Nucleus accumbens (tissue), 56 donors: ENCODE measurements at places on chromosomes 2 and 18.

DNA sequence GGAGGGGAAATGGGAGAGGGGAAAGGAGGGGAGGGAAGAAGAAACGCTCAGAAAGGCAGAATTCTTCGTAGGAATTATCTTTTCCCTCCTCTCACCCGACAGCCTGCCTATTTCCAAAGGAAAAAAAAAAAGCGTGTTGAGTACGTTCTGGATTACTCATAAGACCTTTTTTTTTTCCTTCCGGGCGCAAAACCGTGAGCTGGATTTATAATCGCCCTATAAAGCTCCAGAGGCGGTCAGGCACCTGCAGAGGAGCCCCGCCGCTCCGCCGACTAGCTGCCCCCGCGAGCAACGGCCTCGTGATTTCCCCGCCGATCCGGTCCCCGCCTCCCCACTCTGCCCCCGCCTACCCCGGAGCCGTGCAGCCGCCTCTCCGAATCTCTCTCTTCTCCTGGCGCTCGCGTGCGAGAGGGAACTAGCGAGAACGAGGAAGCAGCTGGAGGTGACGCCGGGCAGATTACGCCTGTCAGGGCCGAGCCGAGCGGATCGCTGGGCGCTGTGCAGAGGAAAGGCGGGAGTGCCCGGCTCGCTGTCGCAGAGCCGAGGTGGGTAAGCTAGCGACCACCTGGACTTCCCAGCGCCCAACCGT lies at the start of gene GAD1:
GAD1 (plus strand) TSS at position 384 of the 589 bp plus-strand sequence. CDS start 1,705 bp downstream, outside the sequence.
- peak; percentile 72 for DNase-seq

DNA sequence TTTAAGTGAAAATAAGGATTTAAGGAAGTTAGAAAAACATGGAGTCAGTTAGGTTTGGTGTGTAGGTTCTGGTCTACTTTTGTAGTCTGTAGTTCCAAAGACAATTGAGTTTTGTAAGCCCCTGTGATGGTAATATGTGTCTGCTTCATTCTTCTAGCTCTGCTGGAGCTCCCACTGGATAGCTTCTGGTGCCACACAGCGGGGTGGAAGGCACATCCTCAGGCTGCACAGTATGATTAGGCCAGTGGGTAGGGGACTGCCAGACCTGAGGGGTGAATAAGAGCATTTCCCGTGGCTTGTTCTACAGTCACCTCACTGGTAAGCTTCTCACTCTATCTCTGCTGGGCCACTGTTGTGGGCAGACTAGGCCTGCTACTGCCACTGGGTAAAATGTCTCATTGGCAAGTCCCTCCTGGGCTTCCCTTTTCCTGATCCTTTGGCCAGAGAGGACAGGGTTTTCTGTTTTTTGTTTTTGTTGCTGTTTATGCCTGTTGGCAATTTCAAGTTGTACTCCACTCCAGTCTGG lies 44.5 kb downstream of the TMEM131 start:
- no peak for DNase-seq

GRCh38 chr2:36368438-36368837 lies 12.9 kb downstream of the CRIM1 start:
- no peak for DNase-seq

- DNase-seq, result no peak
Measured at GRCh38 chr2:164599954-164600589, 21.2 kb downstream of the GRB14 start.

- no peak for DNase-seq
Measured at GRCh38 chr2:160238392-160238791, 38.3 kb upstream of the ITGB6 start.

GRCh38 chr2:54946220-54946805 lies 103.9 kb downstream of the RTN4 start:
- peak; percentile 58 for DNase-seq

DNA sequence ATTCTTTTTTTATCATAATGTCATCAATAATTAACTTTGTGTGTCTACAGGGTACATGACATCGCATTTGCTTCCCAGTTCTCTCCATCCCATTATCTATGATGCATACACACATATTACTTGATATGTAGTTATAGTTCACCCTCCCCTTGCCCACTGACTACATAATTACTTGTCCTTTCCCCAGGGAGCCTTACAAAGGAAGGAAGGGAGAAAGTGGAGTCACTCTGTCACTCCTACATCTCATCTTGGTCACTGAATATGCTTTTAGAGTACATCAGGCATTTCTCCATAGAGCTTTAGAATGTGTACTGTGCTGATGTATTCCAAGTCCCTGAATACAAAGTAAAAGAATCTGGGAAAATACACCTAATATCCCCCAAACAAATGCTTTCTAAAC lies 6.0 kb upstream of the DTNA start:
- no peak for DNase-seq

- DNase-seq, result no peak
Measured at GRCh38 chr18:55283309-55283708, 304.7 kb downstream of the TCF4 start.

DNA sequence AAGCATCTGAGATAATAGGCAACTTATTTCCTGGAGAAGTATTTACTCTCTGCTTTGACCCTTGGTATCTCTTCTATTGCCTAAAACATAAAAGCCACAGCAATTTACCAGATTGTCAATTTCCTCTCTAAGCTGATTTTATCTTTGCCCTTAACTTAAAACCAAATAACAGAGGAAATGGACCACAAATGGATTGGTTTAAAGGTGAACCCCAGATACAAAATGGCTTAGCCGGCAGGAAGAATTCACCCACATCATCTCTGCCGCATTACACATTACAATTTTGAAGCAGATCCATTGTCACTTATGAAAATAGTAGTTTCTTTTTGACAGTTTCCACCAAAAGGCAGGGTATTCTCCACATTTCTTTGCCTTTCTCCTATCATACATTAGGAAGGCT lies 585.8 kb upstream of the CHAC2 start:
- no peak for DNase-seq

DNA sequence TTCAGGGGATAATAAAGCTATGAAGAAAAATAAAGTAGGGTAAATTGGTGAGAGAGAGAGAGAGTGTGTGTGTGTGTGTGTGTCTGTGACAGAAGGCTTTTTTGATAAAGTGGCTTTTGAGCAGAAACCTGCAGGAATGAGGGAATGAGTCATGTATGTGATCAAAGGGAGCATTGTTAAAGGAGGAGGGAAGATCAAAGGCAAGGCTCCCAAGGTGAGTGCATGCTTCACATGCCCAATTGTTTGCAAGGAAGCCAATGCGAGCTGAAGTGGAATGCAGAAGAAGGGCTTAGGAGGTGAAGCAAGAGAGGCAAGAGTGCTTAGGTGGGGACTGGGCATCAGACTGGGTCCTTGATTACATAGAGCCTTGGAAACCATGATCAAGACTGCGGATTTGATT lies 96.8 kb downstream of the DNAH6 start:
- no peak for DNase-seq

DNA sequence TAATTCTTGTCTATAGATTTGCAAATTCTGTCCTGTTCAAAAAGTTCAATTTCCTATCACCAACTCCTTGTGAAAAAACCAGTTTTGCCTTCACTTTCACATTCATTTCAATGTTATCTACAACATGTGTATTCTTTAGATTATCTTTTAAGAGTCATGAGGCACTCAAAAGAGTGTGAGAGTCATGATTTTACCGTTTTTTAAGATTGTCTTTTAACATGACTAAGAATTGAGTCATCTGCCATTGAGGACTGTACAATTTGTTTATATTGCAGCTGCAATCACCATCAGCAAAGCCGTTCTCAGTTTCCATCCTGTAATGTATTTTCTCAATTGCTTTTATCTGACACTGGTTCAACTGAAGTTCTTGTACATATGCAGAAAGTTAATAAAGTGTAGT lies 275.8 kb downstream of the LNPK start:
- no peak for DNase-seq

- no peak for DNase-seq
Measured at GRCh38 chr2:60710707-60711106, 45.4 kb upstream of the PAPOLG start.

- peak; percentile 10 for DNase-seq
Measured at GRCh38 chr18:58228762-58229161, 184.7 kb downstream of the NEDD4L start.

DNA sequence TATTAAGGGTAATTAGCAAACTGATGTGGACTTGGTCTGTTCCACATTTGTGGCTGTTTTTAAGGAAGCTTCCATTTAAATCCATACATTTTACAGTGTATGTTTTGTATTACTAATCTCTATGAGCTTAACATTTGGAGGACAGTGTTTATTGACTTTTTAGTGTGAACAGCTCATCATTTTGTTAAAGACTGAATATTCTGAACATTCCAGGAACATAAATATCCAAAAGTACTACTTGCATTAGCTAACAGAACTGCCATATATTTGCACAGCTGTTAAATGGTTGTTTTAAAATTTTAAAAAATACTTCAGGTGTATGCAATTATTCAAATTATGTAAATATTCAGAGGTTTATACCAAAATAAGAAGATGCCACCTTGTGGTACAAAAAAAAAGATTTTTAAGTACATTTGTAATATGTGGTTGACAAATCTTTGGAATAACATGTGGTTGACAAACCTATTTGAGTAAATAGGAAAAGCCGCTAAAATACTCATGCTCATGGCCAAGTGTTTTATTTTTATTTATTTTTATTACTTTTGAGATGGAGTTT lies 439.7 kb upstream of the FANCL start:
- DNase-seq, result no peak

DNA sequence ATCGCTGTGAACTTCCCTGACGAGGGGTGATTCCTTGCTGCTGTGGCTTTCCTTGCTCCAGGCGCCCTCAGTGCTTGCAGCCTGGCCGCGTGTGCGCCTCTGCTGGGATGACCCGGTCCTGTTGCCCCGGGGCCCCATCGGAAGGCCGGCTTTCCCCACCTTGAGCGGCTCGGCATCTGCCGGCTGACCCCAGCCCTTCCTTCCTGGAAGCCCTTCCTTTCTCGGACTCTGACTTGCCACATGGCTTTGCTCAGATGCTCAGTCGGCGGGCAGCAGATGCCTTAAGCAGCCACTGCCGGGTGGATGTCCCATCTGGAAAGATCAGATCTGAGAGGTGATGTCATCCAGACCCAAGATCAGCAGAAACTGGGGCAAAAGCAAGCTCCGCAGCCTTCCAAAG lies 100.5 kb upstream of the ODC1 start:
- no peak for DNase-seq

DNA sequence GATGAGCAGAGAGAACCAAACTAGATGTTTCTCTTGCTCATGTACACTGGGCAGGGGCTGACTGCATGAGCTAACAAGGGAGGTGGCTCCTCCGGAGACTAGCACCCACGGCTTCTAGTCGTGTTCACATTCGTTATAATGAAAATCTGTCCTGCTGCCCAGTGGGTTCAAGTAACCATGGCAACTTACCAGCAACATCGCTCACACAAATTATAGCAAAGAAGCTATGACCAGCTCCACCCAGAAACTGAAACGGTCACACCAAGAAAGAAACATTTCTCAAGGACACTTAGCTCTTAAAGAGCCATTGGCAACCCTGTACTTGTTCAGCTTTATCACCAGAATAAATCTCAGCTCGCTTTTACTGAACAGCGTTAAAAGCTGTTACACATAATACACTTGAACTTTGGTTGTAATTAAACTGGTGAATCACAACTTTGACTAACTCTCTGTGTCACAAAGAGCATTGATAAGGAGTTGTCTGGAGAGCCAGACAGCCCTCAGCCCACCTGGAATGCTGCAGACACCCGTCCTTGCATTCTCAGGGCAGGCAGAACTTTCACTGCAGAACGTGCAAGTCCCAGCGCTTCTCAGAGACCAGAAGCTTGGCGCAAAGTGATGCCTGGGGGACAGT lies 141.2 kb downstream of the PID1 start:
- no peak for DNase-seq

- no peak for DNase-seq
Measured at GRCh38 chr2:226495466-226496272, 304.0 kb downstream of the IRS1 start.

- DNase-seq, result no peak
Measured at GRCh38 chr18:12408247-12408869, 629 bp downstream of the PRELID3A start.

GRCh38 chr18:1952486-1952885 lies 618.8 kb downstream of the METTL4 start:
- DNase-seq, result no peak

- DNase-seq, result no peak
Measured at GRCh38 chr2:11227595-11227994, 72.3 kb downstream of the SLC66A3 start.
